Activated T-helper 2 cell treated with anti-CD3 and anti-CD28 coated beads, Interferon-gamma antibody, Interleukin-2, Interleukin-4, amounts not matched to agents 10 μg/mL and 5 μg/mL and 100 μg/mL, durations not matched to agents 14 hours and 24 hours and 36 hours (primary cell): ENCODE measurements at places on chromosomes 4 and X. TPM values are rescaled to one million over a fixed set of nuclear protein-coding genes. Genes with fewer than 3 reads are reported as not detected.

The TGIF2LX gene
- total RNA-seq = not detected in 2 replicates

The VEGFC gene
- 0.11 TPM in 1 of 2 replicates, not detected in the other for total RNA-seq

The RPA4 gene
- 0.74 and 1.3 TPM in 2 replicates for total RNA-seq

The FAM114A1 gene
- 0.14 and 0.67 TPM in 2 replicates for total RNA-seq

The GPR50 gene
- total RNA-seq = not detected in 2 replicates

The RBM47 gene
- 32.9 and 34.8 TPM in 2 replicates for total RNA-seq

DNA sequence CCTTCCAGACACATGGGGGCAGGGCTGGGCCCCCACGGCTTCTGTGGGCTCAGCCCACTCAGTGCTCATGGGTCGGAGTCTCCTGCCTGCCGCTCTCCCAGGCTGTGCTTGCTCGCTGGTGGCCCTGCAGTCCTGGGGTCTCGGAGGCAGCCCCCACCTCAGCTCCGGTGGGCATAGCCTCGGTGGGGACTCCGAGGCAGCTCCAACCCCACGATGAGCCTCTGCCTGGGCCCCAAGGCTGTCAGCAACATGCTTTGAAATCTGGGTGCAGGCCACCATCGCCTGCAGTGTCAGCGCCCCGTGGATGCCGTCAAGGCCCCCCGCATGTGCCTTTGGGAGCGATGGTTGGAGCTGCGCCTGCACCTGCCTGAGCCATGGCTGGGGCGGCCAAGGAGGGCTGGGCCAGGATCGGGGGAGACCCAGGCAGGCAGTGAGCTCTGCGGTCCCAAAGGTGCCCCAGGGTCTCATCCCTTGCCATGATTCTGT, 30.2 kb upstream of the SPON2 start:
- peak overlapping the region; percentile 98 for H3K27ac ChIP-seq
- no peak for DNase-seq
- peaks cover 27% of the 10 kb centered on the region for H3K36me3 ChIP-seq
- H3K27me3 ChIP-seq = no peaks in the 10 kb centered on the region
- peaks cover 37% of the 10 kb centered on the region for H3K4me1 ChIP-seq

DNA sequence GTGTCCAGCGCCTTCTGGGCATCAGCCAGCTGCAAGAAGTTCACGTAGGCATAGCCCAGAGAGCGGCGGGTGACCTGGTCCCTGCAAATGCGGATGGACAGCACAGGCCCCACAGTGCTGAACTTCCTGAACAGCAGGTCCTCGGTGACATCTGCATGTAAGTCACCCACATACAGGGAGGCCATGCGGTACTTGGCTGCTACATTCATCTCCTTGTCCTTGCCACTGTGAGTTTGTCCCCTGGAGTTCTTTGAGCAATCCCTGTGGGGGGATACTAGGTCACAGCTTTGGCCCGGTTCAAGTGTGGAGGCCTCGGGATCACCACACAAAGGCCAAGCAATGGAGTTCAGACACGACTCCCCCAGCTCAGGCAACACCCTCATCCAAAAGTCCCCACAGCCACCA, 776 bp downstream of the PABPC4L start:
- DNase-seq = no peak
- H3K27me3 ChIP-seq = no peaks in the 10 kb centered on the region
- H3K4me3 ChIP-seq = no peak overlapping the region

DNA sequence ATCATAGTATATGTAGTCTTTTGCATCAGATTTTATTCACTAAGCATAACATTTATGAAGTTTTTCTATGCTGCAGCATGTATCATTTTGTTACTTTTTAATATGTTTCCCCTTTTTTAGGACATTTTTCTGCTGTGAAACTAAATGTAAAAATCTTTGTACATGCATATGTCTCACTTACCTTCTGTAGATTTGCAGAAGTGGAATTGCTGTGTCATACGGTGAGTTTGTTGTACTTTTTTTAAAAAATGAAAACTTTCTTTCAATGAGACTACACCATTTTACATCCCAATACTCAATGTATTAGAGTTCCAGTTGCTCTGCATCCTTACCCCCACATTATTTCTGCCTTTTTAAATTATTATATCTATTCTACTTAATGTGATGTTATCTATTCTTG, 868.9 kb downstream of the PDHA2 start:
- no peak for DNase-seq
- no peaks in the 10 kb centered on the region for H3K27me3 ChIP-seq
- no peaks in the 10 kb centered on the region for H3K36me3 ChIP-seq
- H3K27ac ChIP-seq = no peak overlapping the region
- no peak overlapping the region for H3K4me3 ChIP-seq

DNA sequence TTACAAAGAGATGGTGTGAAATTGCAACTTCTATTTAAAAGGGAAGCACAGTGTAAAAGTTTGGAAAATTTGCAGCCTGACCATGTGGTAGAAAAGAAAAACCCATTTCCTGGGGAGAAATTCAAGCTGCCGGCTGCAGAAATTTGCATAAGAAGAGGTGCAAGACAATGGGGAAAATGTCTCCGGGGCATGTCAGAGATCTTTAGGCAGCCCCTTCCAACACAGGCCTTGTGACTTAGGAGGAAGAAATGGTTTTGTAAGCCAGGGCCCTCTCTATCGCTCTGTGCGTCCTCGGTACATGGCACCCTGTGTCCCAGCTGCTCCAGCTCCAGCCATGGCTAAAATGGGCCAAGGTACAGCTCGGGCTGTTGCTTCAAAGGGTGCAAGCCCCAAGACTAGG, 40.4 kb downstream of the CCDC158 start:
- H3K4me3 ChIP-seq = no peak overlapping the region
- peaks cover 20% of the 10 kb centered on the region for H3K27me3 ChIP-seq
- H3K4me1 ChIP-seq = no peaks in the 10 kb centered on the region
- no peak overlapping the region for H3K27ac ChIP-seq

DNA sequence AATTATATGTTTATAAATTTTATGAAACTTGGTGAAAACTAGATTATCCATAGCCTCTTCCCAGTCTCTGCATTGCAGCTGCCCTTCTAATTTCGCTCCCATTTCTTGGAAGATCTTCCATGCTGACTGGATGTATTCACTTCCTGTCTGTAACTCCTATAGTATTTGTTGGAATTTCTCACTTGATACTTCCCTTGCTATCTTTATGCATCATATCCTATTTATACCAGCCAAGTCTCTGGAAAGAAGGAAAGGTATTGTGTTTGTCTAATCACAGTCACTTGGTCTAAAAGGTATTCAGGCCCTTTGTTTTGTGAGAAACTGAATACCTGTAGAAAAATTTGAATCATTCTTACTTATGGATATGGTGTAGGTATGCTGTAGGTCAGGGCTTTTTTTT, 870.9 kb upstream of the FRG1 start:
- H3K4me1 ChIP-seq = no peaks in the 10 kb centered on the region
- no peak for DNase-seq
- H3K36me3 ChIP-seq = no peaks in the 10 kb centered on the region
- no peak overlapping the region for H3K4me3 ChIP-seq

DNA sequence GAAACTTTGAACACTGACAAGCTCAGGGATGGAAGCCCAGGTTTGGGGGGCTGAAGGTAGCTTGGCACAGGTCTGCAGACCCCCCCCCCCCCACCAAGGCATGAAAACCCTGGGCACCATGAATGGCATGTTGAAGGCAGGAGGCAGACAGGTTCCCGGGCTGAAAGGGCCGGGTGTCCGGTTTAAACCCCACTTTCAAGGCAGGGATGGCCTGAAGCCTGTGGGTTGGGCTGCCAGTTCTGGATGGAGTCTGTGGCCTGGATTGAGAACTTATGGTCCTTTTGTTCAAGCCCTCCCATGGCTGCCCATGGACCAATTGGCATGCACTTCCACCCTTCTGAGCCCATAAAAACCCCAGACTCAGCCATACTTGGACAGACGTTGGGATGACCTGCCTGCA, 616.9 kb downstream of the ADGRL3 start:
- no peak for DNase-seq
- no peak overlapping the region for H3K4me3 ChIP-seq
- H3K36me3 ChIP-seq = no peaks in the 10 kb centered on the region
- H3K4me1 ChIP-seq = no peaks in the 10 kb centered on the region

- DNase-seq = no peak
- H3K4me1 ChIP-seq = no peaks in the 10 kb centered on the region
- H3K36me3 ChIP-seq = no peaks in the 10 kb centered on the region
- no peak overlapping the region for H3K4me3 ChIP-seq
- H3K27me3 ChIP-seq = no peaks in the 10 kb centered on the region
Observed at GRCh38 chr4:33494150-33494549, 2750.2 kb downstream of the ARAP2 start.

DNA sequence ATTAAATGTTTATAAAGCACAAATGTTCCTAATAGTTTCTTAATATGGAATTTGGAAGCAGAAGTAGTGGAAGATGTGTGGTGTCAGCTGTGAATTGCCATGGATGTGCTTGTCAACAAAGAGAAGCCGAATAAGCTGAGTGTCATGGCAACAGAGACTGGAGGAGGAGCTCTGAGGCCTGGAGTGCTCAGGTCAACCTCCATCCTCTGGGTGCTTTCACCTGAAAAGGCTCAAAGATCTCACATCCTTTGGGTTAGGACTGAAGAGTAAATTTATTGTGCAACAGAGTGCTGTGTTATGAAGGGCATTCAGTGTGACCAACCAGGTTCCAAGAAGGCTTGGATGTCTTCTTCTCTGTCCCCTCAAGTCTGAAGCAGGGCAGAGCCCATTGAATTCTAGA, 18.7 kb downstream of the SGMS2 start:
- H3K4me3 ChIP-seq = no peak overlapping the region

DNA sequence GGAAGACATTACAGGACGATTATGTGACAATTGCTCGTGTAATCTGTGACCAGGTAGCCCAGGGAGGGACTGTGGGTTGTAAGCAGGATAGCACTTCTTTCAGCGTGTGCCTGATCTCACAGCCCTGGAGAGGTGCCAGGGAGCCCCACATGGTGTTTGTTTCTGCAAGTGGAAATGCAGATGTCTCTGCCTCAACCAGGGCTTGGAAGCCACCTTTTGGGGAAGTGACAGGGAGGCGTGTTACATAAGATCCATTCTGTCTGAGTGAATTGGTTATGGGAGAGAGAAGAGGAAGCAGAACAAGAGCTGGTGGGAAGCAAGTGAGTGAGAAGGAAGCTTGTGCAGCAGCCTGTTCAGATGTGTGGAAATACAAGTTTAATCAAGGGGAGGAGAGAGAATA, 104.5 kb upstream of the GATB start:
- H3K4me1 ChIP-seq = no peaks in the 10 kb centered on the region
- DNase-seq = no peak
- peaks cover 9% of the 10 kb centered on the region for H3K27me3 ChIP-seq
- H3K36me3 ChIP-seq = no peaks in the 10 kb centered on the region
- no peak overlapping the region for H3K27ac ChIP-seq
